ENCODE measurements at places on chromosomes 5 and 9.

- DNase-seq = no peak
These were observed 281.9 kb downstream of the GAS1 start for GRCh38 chr9:86665416-86665815.

- DNase-seq = no peak
These were observed 5.0 kb downstream of the LCN1 start for GRCh38 chr9:135526089-135526729.

DNA sequence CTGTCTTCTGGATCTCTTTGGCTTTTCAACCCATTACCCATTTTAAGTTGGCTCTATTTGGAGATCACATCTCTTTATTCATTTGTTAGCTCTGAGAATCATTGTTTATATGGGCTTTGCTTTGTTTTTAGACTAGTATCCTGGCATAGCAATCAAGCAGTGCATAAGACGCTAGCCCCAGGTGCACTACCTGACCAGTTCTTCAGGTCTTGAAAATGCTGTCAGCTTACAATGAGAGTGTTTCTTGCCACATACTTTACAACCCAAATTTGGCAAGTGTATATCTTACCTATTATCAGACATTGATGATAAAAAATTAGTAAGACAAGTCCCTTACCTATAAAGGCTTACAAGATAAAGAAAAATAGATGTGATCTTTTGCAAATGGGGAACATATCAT lies 12.2 kb downstream of the OXCT1 start:
- DNase-seq = no peak

- no peak for DNase-seq
These were observed 374.9 kb downstream of the TLE4 start for GRCh38 chr9:79946712-79947111.

GRCh38 chr5:57174128-57174889 lies 450 bp downstream of the GPBP1 start:
- DNase-seq = no peak

DNA sequence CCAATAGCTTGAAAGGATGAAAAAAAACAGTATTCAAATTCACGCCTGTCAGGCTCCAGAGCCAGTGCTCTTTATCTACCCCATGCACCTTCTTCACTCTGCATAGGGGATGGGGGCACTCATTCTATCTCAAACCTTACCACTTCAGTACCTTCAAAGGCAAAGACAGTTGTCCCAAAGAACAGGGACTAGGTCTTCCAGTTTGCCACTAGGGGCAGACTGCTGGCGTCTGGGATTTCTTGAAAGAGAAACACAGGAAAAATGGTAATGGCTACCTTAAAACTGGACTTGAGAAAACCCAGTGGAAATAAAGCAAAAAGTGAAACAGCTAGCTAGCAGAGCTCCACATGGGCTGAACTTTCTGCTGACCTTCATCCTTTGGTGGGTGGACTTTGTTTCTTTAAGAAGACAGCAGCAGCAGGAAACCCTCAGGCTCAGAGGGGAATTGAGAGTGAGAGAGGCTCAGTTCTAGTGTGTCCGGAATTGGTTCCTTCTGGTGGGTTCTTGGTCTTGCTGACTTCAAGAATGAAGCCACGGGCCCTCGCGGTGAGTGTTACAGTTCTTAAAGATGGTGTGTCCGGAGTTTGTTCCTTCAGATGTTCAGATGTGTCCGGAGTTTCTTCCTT lies 41.0 kb upstream of the SLC36A1 start:
- DNase-seq = no peak

DNA sequence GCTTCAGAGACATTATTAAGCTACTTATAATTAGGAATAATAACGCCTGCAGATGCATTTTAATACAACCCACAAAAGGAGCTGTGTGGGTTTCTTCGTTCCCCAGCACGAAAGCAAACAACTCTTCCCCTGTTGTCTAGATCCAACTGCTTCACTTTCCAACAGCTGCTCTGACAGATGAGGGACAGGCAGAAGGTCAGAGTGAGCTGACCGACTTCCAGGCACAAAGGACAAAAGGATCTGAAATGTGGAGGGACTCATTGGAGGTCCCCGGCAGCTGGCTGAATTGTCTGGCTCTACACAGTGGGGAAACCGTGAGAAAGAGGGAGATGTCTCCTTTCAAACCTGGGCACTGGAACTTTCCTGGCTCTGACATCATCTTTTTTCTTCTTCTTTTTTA lies 79.1 kb upstream of the ALDH1B1 start:
- DNase-seq = no peak

- no peak for DNase-seq
These were observed 137.6 kb downstream of the TRPM3 start for GRCh38 chr9:70983723-70984295.

All from SK-N-MC (cell line).